ENCODE measurements at places on chromosomes 1 and 21.

GRCh38 chr1:206513312-206514111, 6.2 kb downstream of the RASSF5 start:
- DNase-seq, result no peak

- DNase-seq, result no peak
Measured at GRCh38 chr21:25501996-25502665, 105.2 kb downstream of the MRPL39 start.

DNA sequence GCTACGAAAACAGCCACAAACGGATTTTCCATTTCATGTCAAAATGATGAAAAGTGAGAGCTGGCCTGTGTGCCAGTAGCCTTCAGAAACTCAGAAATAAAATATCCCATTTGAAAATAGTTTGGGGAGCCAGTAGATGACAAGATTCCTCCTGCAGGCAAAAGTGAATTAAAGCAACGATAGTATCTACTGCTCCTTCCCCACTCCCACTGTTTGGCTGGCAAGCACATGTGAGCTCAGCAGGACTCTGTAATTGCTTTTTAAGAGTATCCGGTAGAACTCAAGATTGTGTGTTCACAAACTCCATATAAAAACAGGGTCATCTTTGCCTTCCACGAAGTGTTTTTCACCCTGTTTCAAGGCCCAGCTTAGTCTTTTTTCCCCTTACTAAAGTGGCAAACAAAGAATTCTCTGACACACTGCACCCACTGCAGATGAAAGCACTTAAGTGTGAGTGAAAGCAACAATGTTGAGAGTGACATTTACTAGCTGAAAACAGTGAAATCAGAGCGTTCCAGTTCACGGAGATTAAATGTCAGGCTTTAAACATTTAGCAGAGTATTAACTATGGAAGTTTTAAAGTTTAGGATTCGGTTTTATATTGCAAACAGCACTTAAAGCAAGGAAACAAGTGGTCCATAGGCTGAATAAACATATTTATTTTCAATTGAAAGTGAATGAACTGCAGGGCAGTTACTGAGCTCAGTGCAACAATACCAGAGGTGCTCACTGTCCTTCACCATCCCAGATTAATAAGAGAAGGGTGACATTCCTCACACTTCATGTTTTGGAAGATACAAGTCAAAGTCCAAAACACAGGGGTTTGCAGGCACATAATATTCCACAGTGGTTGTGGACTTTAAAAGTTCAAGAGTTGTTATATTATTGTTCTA, 70.0 kb downstream of the ALG14 start:
- DNase-seq, result no peak

GRCh38 chr21:42653231-42654061, at the start of gene PDE9A:
TSS of gene PDE9A (plus strand) at chr21:42653621. CDS start at chr21:42653815, 194 bp downstream.
- peak; percentile 51 for DNase-seq

DNA sequence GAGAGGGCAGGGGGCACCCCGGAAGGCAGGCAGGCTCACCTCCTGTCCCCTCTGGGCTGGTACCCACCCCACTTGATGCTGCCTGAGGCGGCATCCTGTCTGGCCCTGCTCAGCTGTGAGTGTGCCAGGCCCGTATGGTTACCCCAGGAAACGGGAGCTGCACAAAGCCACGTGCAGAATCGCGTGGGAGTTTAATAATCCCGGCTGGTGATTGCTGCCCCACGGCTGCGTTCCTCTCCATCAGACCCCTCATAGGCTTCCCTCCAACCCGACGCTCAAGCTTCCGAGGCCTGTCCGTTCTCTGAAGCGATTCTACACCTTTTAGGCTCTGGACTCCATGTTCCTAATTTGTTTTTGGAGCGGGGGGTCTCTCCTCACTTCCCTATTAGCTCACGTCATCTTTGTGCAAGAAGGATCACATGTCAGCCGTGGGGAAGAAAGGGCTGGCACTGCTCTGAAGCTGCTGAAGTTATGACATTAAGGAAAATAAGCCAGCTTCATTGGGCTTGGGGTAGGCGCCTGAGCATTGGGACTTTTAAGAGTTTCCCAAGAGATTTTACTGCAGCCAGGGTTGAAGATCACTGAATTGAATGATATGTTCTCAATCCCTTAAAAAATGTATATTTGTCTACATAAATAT, 1.1 kb upstream of the B3GALT5 start:
- no peak for DNase-seq

DNA sequence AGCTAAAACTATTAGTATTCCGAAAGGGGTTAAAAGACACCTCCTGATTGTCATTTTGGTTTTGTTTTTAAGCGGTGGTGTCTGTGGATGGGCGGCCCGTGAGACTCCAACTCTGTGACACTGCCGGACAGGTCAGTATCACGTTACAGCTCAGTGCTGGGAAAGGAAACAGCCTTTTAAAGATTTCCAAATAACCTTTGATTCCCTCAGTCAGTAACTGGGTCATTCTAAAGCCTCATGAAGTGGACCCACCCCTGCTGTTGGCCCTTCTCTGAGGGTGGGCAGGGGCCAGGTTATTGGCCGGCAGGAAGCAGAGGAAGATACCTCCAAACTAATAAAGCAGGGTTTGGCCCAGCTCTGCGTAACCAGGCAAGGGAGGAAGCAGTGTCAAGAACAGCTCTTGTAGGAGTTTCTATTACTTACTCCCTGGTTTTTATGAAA, 2.3 kb downstream of the RHOU start:
- no peak for DNase-seq

GRCh38 chr1:227729881-227730629, 5.0 kb downstream of the JMJD4 start:
- peak; percentile 26 for DNase-seq
